ENCODE measurements at places on chromosomes 4 and X.
A peak's percentile ranks its signal among the peaks of the same experiment; 100 is the strongest.

- peak; percentile 69 for DNase-seq
These were observed 41.6 kb upstream of the NKRF start for GRCh38 chrX:119647552-119648420.

DNA sequence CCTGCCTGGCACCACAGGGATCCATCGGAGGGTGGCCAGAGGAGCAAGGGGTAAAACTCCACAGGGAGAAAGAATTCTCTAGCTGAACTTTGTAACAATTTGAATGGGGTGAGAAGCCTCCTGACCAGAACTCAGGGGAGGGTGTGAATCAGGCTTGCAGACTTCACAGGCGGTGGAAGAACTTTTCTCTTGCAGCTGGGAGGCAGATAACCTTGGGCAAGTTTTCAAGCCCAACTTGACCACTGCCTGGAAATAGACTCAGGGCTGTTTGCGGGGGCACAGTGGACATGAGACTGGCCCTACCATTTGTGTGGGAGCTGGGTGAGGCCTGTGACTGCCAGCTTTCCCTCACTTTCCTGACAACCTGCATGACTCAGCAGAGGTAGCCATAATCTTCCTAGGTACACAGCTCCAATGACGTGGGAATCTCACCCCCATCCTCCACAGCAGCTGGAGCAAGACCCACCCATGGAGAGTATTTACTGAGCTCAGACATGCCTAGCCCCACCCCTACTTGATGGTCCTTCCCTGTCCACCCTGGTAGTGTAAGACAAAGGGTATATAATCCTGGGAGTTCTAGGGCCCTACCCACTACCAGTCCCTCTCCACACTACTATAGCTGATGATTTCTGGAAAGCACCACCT, 210.0 kb upstream of the AGTR2 start:
- no peak for DNase-seq

DNA sequence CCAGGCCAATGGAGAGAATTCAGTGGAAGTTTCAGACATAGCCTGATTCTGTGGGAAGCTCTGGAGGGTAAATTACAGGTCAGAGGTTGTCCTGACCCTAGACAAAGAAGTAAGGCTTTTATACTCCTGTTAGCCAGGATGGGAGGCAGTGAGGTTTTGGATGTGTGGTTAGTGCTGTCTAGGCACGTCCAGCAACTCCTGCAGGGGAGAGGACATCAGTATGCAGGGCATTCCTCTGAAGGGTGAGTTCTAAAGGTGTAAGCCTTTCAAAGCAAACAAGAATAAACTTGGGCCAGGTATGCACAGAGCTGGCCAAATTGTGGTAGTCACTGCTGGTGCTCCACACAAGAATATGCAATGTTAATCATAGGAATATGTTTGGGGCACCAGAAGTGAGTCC, 562.5 kb downstream of the CCSER1 start:
- DNase-seq = no peak

DNA sequence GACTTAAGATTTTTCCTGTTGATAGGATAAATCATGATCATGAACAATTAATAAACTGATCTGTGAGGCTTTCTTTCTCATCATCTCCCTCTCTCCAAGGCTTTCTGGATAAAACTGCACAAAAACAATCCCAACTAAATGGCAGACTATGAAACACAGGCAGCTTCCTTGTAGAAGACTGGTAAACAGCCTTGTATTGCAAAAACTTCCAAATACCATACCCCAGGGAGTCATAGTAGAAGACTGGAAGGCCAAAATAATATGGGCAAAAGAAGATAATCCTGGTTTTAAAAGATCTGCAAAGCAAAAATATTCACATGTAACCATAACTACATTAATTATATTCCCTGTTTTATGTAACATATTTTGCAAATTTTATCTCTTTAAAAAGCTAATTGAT, 113.0 kb downstream of the ANAPC10 start:
- no peak for DNase-seq

GRCh38 chr4:7196736-7197135, 4.4 kb downstream of the SORCS2 start:
- no peak for DNase-seq

- no peak for DNase-seq
These were observed 16.2 kb downstream of the GPAT3 start for GRCh38 chr4:83552083-83552482.

DNA sequence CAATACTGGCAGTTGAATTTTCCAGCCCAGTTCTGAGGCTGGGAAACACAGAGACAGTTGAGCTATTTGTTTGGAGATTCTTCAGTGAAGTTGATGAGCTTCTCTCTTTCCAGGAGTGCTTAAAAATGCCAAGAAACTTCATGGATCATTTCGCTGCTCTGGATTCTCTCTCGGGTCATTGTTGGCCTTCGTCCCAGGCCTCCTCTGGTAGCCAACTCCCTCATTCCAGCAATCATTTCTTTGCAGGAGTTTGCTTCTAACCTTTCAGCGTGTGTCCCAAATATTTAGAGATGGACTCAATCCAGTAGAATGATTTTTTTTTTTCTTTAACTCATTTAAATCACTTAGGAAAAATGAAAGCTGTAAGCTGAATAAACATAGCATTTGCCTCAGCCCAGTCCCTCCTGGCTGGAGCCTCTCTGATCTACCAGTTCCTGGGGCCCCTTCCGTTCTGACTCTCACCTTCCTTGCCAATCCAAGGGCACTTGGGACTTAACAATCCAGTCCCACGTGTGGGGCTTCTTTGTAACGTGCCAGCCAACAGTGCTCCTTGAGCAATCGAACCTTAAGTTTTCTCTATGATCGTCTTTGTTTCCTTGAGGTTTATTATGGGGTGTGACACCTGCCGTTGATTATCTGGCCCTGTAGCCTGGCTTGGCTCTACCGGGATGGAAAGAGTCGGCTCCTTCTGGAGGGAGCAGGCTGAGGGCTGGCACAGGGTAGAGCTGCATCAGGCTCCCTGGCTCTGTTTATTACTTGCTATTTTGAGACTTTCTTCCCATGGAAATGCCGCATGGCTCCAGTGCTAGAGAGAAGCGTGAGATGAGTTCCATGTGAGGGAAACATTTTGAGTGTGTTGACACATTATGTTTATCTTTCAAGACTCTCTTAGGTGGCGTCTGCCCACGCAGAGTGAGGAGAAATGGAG, 80.4 kb upstream of the GPC4 start:
- no peak for DNase-seq

DNA sequence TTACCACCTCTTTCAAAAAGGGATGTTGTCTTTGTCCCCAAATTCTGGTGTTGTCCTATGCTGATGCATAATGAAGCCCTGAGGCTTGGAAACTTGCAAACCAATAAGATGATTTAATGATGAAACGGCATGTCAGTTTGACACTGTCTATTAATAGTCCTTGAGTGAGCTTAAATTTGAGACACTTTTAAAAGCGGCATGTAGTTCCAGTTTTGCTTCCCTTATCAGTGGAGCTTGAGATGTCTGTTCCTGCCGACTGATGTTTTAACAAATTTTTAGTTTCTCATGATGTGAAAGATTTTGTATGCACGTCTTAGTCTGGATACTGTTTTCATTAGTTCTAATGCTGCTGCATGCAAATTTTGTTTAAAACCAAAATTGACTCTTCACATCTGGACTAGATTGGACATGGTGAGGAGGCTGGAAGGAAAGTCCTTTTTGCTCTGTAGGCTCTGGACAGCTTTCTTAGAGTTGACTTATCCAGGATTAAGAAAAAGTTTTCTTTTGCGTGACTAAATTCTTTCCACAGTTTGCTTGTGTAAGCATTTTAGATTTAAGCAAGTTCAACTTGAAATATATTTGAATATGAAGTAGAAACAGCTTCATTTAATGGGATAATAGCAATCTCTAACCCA, 11.7 kb downstream of the C1GALT1C1 start:
- DNase-seq = no peak

DNA sequence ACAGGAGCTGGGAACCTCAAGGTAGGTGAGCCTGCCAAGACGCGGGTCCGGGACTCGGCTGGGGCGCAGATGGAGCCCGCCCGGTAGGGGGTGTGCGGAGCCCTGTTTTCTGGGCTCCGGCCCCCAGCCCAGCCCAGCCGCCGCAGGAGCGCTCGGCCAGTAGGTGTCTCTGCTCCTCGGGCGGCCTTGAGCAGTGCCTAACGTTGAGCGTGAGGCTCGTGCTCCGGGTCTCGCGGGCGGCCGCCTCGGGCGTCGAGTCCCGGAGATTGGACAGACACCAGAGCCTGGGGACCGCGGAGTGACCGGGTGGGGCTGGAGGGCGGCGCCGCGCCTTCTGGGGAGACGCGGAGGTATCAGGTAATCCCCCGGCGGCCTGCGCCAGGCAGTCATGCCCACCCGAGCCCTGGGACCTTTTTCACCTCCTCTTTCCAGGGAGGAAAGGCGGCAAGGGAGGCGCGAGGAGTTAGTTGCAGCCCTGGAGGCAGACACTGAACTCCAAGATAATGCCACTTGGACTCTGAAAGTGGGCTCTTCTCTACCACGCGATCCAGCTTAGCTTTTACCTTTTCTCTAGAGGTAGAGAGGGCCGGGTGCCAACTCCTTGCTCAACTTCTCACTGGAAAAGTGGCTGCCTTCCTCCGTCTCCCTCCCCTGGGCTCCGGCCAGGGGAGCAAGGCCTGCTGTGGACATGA, 14.5 kb upstream of the FGG start:
- DNase-seq = peak; percentile 37

DNA sequence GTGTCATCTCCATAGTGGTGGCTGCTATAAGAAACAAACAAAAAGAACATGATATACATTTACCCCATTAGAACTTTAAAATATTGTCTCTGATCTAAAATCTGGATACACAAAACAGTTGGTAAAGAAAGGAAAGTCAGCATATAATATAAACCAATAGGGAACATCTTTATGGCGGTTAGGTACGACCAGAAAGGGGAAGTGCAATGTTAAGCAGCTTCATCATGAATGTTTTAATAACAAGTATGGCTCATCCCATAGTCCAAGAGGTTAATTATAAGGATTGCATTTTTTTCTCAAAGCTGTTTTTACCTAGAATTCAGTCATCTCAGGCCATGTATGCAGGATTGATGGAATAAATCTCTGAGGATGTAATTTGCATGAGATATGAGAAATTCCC, 1869.7 kb downstream of the PCDH7 start:
- DNase-seq = no peak

DNA sequence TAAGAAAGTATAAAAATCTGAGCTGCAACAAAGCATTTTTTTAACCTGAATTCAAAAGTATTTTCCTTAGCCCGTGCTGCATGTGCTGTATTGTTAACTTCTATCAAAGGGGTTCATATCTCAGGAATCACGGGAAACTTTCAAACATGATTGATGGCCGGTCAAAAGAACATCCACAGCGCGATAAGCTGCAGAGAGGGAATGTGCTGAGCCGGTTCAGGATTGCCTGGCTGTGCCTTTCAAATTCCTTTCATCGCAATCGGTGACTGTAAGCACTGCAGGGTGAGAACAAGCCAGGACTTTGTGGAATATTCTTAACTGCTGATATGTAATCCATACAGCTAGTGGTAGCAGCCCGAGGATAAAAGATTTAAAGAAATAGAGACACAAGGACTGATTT, 210.9 kb upstream of the NOCT start:
- DNase-seq = no peak

DNA sequence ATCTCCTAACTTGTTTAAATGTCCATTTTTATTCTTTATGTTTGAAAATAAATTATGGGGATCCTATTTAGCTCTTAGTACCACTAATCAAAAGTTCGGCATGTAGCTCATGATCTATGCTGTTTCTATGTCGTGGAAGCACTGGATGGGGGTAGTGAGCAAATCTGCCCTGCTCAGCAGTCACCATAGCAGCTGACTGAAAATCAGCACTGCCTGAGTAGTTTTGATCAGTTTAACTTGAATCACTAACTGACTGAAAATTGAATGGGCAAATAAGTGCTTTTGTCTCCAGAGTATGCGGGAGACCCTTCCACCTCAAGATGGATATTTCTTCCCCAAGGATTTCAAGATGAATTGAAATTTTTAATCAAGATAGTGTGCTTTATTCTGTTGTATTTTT, 27.6 kb downstream of the NUDT6 start:
- no peak for DNase-seq

DNA sequence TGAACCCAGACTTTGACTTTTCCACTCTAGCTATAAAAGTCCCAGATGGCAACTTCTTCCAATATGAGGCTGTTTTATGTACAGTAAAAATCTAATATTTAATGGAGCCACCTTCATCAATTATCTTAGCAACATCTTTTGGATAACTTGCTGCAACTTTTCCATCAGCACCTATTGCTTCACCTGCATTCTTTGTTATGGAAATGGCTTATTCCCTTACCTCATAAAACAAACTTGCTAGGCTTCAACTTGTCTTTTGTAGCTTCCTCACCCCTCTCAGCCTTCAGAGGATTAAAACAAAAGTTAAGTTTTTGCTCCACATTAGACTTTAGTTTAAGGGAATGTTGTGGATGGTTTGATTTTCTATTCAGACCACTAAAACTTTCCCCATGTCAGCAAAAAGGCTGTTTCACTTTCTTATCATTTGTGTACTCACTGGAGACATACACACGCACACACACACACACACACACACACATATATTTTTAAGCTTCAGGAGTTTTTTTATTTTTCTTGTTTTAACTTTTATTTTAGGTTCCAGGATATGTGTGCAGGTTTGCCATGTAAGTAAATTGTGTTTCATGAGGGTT, 1296.1 kb upstream of the PABPC4L start:
- no peak for DNase-seq

GRCh38 chr4:167956676-167957075, 135.7 kb upstream of the ANXA10 start:
- DNase-seq = no peak

DNA sequence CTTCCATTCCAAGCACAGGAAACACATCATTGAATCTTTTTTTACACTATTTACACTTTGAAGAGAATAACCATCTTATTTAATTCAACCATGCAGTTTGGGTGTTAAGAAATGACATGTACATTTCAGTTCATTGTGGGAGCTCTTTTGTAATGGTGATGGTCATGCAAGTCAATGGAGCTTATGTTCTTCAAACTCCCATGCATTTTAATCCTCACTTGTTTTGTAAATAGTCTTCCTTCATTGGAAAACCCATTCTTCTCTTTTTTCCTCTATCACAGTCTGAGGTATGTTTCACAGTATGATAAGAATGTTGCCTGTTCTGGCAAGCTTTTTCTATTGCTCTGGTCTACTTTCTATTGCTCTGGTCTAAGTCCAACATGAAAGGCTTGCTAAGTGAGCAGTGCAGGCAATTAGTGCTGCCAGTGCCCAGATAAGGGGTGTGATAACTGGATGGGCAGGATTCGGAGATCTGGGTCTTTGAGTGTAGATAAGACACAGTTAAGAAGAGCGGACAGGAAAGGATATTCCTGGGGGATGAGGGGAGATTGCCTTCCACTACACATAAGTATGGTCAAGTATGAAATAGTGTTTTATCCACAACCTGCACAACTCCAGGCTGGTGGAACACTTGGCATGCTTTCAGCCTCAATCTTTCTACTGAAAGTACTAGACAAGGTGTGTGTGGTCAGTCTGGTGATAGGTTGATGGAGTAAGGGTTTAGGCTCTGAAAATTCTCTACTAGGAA, 17.1 kb downstream of the AFP start:
- no peak for DNase-seq

GRCh38 chrX:73877687-73878086, 314.7 kb downstream of the CHIC1 start:
- DNase-seq = no peak

DNA sequence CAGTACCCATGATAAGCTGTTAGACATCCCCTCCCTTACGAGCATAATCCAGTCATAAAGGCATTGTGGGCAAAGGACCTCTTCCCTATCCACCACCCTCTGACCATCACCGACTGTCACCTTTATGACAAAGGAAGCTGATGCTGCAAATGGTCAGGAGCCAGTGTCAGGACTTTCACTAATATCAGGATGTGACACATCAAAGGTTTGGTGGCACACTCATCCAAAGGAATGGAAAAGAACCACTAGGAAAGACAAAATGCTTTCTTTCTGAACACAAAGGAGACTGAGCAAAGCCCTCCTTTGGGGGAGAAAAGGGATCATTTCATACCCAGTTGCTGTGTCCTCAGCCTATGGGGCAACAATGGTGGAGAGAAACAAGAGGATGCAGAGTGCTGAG, 66.9 kb upstream of the PROM1 start:
- no peak for DNase-seq

Measured in CD4-positive, alpha-beta T cell treated with Interleukin-12 subunit alpha and Interleukin-12 subunit beta, for 1 hour (primary cell).